Esophagus muscularis mucosa (tissue), 4 donors: ENCODE measurements at places on chromosomes 13 and 19.

DNA sequence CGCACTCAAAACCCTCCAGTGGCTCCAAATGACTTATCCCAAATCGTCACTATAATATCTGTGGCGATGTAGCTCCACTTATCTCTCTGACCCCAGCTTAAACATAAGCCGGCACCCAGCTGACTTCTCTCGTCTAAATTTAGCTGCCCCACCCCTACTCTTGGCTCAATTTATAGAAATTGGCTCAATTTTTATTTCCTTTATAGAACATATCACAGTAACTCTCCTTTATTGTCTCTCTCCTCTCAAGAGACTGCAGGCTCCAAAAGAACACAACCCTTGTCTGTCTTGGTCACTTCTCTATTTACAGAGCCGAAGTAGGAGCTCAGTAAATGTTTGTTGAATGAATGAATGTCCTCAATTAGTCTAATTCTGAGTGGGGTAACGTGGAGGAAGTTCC is 805 bp downstream of the ZNF784 start:
- DNase-seq = no peak
- peaks cover 29% of the 10 kb centered on the region for H3K4me1 ChIP-seq
- H3K27me3 ChIP-seq = no peaks in the 10 kb centered on the region
- peaks cover 14% of the 10 kb centered on the region for H3K36me3 ChIP-seq
- H3K4me3 ChIP-seq = peak overlapping the region; percentile 59

DNA sequence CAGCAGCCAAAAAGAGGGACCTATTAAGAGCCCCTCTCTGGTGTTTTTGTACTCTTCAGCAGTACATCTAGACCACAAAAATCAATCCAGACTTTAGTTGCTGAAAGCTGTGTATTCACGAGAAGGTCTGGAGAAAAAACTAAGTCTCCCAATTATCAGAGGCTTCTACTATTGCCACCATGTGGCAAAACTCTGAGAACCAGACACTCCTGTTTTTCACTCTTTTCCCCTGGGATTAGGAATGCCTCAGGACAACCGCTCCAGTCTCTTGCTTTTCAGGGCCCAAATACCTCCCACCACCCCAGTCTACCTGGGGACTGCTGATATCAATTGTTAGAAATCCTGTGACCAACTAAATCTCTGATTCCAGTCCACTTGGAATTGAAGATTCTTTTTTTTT is 30.1 kb upstream of the OBI1 start:
- no peaks in the 10 kb centered on the region for H3K27me3 ChIP-seq
- DNase-seq = no peak
- no peaks in the 10 kb centered on the region for H3K4me1 ChIP-seq
- no peaks in the 10 kb centered on the region for H3K36me3 ChIP-seq
- no peak overlapping the region for H3K27ac ChIP-seq
- no peak overlapping the region for H3K4me3 ChIP-seq

GRCh38 chr19:12750851-12751250 is 740 bp upstream of the BEST2 start:
- H3K27me3 ChIP-seq = no peaks in the 10 kb centered on the region
- peaks cover 28% of the 10 kb centered on the region for H3K36me3 ChIP-seq
- no peak overlapping the region for H3K27ac ChIP-seq
- H3K4me1 ChIP-seq = no peaks in the 10 kb centered on the region
- no peak overlapping the region for H3K4me3 ChIP-seq
- no peak for DNase-seq

- no peaks in the 10 kb centered on the region for H3K27me3 ChIP-seq
- no peak overlapping the region for H3K4me3 ChIP-seq
- no peak for DNase-seq
- no peaks in the 10 kb centered on the region for H3K36me3 ChIP-seq
- peaks cover 43% of the 10 kb centered on the region for H3K4me1 ChIP-seq
Measured at GRCh38 chr19:7833225-7834099, 3.4 kb downstream of the EVI5L start.

DNA sequence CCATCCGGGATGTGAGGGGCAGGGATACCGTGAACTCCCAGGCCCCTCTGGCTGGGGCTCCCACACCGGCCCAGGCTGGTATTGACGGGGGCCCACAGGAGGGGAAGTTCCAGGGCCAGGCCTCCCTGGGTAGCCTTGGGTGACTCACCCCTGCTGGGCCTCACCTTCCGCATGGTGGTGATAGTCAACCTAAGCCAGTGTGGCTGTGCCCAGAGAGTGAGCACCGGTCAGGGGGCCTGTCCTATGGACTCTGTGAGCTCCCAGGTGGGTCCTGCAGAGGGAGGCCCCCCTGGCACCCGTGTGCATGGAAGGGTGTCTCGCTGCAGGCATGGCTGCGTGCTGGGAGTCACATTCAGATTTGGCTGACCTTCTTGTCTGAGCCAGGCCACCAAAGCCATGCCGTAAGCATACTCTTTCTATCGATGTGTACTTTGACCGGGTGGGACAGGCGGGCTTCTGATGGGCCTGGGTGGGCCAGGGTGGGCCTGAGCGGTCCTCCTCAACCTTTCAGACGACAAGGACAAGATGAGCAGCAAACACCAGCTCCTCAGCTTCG is 27.6 kb downstream of the DHX34 start:
- no peak for DNase-seq
- H3K4me3 ChIP-seq = no peak overlapping the region
- no peak overlapping the region for H3K27ac ChIP-seq
- no peaks in the 10 kb centered on the region for H3K27me3 ChIP-seq

GRCh38 chr19:47507924-47508553 is 6.8 kb downstream of the NAPA start:
- peak overlapping the region; percentile 57 for H3K27ac ChIP-seq
- no peak for DNase-seq
- H3K4me3 ChIP-seq = no peak overlapping the region
- no peaks in the 10 kb centered on the region for H3K27me3 ChIP-seq
- H3K4me1 ChIP-seq = peaks cover 74% of the 10 kb centered on the region

- peaks cover 5% of the 10 kb centered on the region for H3K4me1 ChIP-seq
- H3K27me3 ChIP-seq = no peaks in the 10 kb centered on the region
Measured at GRCh38 chr19:52748336-52748950, 13.6 kb upstream of the ZNF611 start.

- H3K27ac ChIP-seq = no peak overlapping the region
- H3K27me3 ChIP-seq = no peaks in the 10 kb centered on the region
- no peak overlapping the region for H3K4me3 ChIP-seq
- H3K4me1 ChIP-seq = no peaks in the 10 kb centered on the region
- DNase-seq = no peak
Measured at GRCh38 chr13:48709213-48709612, 55.5 kb downstream of the CYSLTR2 start.

DNA sequence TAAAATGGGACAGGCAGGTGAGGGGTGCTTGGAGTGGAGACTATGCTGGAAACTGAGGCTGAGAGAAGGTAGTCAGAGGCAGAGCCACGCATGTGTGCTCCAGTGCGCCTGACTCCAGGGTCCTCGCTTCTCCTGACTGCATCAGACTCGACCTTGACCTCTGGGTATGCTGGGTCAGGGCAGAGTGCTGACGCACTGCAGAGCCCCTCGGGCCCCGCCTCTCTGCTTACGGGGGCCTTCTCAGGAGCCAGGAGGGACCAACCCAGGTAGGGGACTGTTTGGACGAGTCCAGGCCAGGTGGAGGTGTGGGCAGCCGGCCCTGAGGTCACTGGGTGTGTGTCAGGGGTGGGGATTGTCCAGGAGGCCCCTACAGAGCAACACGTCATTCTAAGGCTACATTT is 22.9 kb upstream of the SLC7A10 start:
- no peaks in the 10 kb centered on the region for H3K4me1 ChIP-seq
- no peak overlapping the region for H3K27ac ChIP-seq
- H3K27me3 ChIP-seq = no peaks in the 10 kb centered on the region
- H3K36me3 ChIP-seq = no peaks in the 10 kb centered on the region
- no peak overlapping the region for H3K4me3 ChIP-seq

DNA sequence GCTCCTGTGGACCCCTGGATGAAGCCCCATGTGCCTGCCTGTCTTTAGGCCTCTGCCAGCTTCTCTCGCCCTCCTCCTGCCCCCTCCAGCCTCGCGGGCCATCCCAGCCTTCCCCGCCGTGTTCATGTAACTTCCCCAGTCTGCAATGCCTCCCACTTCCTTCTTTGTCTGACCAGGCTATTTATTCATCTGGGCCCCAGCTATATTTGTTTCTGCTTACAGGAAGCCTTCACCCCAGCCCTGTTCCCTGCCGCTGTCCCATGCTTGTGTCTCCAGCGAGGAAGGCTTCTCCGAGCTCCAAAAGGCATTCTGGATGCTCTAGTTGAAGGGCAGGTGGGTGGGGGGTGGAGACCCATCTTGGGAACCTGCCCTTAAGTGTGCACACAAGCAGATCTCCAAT is 7.9 kb upstream of the C3 start:
- H3K27ac ChIP-seq = no peak overlapping the region
- no peak overlapping the region for H3K4me3 ChIP-seq
- DNase-seq = no peak

DNA sequence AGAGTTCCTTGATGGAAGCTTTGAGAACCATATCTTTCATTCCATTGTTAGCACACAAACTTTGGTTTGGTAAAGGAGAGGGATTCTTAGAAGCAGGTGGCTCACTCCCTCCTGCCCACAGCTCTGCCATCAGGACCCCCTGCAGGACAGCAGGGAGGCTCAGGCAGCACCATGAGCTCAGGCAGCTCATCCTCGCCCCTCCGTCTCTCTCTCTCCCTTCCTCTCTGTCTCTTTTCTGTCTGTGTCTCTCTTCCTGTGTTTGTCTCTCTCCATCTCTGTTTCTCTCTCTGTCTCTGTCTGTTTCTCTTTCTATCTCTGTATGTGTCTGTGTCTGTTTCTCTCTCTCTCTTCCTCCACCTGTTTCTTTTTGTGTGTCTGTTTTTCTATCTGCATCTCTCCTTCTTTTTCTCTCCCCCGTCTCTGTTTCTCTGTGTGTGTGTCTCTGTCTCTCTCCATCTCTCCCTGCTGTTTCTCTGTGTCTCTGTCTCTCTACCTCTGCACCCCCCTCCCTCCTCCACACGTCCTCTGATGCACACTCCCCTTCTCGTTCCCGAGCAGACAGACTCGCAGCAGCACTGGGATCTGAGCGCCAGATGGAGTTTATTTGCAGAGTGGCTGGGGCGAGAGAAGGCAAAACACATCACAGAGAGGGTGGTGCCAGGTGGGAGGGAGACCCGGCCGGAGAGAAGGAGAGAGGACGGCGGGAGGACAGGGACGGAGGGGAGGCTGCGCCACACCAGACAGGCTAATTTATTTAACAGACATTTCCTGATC is 8.7 kb downstream of the SBK2 start:
- H3K4me3 ChIP-seq = no peak overlapping the region
- H3K36me3 ChIP-seq = no peaks in the 10 kb centered on the region
- H3K27ac ChIP-seq = no peak overlapping the region
- H3K4me1 ChIP-seq = peaks cover 16% of the 10 kb centered on the region

GRCh38 chr13:64347664-64348063 is 2882.5 kb downstream of the PCDH9 start:
- DNase-seq = no peak
- H3K27me3 ChIP-seq = no peaks in the 10 kb centered on the region
- H3K36me3 ChIP-seq = no peaks in the 10 kb centered on the region
- H3K4me3 ChIP-seq = no peak overlapping the region
- no peaks in the 10 kb centered on the region for H3K4me1 ChIP-seq

GRCh38 chr19:1428738-1429391 is 9.3 kb upstream of the RPS15 start:
- no peak overlapping the region for H3K4me3 ChIP-seq
- no peak for DNase-seq
- H3K27me3 ChIP-seq = no peaks in the 10 kb centered on the region
- H3K4me1 ChIP-seq = no peaks in the 10 kb centered on the region
- H3K36me3 ChIP-seq = peaks cover 99% of the 10 kb centered on the region
- H3K27ac ChIP-seq = no peak overlapping the region

- no peaks in the 10 kb centered on the region for H3K36me3 ChIP-seq
- no peaks in the 10 kb centered on the region for H3K4me1 ChIP-seq
- DNase-seq = no peak
- H3K27ac ChIP-seq = no peak overlapping the region
- no peaks in the 10 kb centered on the region for H3K27me3 ChIP-seq
Measured at GRCh38 chr19:56972291-56972841, 131.8 kb upstream of the PEG3 start.

GRCh38 chr19:13951799-13952153 is 533 bp upstream of the DCAF15 start:
- peaks cover 27% of the 10 kb centered on the region for H3K36me3 ChIP-seq
- H3K4me3 ChIP-seq = peak overlapping the region; percentile 94
- peak overlapping the region; percentile 86 for H3K27ac ChIP-seq
- H3K4me1 ChIP-seq = peaks cover 24% of the 10 kb centered on the region
- no peaks in the 10 kb centered on the region for H3K27me3 ChIP-seq

DNA sequence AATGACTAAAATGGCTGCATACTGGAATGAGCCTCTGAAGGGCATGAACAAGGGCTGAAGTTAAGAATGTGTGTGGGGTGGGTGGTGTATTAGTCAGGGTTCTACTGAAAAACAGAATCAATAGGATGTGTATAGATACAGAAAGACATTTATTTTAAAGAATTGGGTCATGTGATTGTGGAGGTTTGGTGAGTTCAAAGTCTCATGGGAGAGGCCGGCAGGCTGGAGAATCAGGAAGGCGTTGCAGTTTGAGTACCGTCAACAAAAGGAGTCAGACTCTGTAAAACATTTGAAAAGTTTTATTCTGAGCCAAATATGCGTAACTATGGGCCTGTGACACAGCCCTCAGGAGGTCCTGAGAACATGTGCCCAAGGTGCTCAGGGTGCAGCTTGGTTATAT is 24.5 kb upstream of the CYSLTR2 start:
- peak; percentile 53 for DNase-seq
- no peak overlapping the region for H3K4me3 ChIP-seq
- no peak overlapping the region for H3K27ac ChIP-seq

DNA sequence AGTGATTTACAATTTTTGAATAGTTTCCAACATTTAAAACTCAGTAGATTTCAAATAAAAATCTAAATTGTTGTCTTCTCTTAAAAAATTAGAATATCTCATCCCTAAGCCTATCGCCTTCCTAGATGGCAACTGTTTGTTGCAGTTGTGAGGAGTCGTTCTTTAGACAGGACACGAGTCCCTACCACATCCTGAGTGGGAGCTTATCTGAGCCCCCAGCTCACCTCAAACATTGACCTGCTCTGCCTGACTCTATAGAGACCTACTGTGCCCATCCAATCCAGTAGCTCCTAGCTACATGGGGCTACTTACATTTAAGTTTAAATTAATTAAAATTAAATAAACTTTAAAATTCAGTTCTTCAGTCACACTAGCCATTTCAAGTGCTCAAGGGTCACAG is 434.7 kb downstream of the FOXO1 start:
- H3K4me3 ChIP-seq = no peak overlapping the region
- H3K4me1 ChIP-seq = peaks cover 39% of the 10 kb centered on the region
- peak overlapping the region; percentile 53 for H3K27ac ChIP-seq
- no peak for DNase-seq
- no peaks in the 10 kb centered on the region for H3K36me3 ChIP-seq

- H3K4me3 ChIP-seq = no peak overlapping the region
- H3K27me3 ChIP-seq = no peaks in the 10 kb centered on the region
- H3K27ac ChIP-seq = no peak overlapping the region
- H3K36me3 ChIP-seq = no peaks in the 10 kb centered on the region
- H3K4me1 ChIP-seq = no peaks in the 10 kb centered on the region
Measured at GRCh38 chr13:81686877-81687276, 1346.0 kb upstream of the SPRY2 start.

GRCh38 chr19:38850436-38850975 is 720 bp upstream of the HNRNPL start:
- H3K27ac ChIP-seq = peak overlapping the region; percentile 99
- H3K4me1 ChIP-seq = peaks cover 43% of the 10 kb centered on the region

GRCh38 chr13:79612604-79613003 is 131.6 kb downstream of the NDFIP2 start:
- H3K36me3 ChIP-seq = no peaks in the 10 kb centered on the region
- no peak overlapping the region for H3K27ac ChIP-seq
- no peaks in the 10 kb centered on the region for H3K27me3 ChIP-seq
- no peaks in the 10 kb centered on the region for H3K4me1 ChIP-seq
- no peak overlapping the region for H3K4me3 ChIP-seq
